ENCODE measurements at places on chromosomes 6 and 20.

DNA sequence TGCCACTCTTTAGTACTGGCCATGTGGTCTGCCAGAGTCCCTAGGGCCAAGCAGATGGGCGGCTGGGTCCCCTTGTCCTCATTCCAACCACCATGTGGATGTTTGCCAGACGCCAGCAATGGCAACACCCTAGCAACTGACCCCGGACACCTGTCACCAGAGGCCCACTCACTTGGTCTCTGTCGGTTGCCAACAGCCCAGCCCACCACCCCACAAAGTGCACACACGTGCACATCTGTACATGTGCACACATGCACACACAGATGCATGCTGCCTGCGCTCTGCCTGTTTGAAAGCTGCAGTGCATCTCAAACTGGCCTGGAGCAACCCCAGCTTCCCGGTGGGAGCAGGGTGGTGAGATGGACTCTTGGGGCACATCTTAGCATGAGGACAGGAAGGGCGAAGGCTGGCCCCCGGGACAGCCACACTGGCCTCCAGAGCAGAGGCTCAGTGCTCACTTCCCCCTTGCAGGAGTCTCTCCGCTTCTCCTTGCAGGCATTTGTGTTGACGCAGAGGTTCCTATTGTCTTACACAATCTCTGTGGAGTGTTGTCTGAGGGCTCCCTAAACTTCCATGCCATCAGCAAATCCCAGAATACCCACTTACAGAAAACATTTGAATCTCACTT lies 54.0 kb downstream of the PSMG4 start:
- no peak for DNase-seq

GRCh38 chr20:25553819-25554296 lies 31.5 kb downstream of the NINL start:
- no peak for DNase-seq

DNA sequence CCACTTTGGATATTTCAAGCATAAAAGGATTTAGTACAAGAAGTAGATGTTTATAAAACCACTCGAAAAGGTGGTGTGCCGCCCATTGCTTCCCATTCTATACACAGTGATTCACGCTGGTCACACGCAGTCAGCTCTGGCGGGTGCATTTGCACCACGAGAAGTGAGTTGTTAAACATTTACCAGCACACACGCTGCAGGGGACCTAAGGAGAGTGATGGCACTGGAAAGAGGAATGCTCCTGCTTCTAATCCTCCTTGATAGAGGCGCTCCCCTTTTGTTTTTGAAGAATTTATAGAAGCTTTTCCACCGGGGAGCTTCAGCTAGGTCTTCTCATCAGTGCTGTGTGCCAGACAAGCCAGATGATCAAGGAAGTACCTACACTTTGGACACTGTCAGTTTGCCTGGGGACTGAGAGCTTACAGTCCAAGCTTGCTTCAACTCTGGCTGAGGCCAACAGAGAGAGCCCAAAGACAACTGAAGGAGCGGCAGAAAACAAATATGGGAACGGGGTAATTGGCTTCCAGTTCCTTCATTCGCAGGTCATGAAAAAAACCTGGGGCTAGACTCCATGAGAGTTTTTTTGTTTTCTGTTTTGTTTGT lies 31.2 kb downstream of the MUC22 start:
- no peak for DNase-seq

DNA sequence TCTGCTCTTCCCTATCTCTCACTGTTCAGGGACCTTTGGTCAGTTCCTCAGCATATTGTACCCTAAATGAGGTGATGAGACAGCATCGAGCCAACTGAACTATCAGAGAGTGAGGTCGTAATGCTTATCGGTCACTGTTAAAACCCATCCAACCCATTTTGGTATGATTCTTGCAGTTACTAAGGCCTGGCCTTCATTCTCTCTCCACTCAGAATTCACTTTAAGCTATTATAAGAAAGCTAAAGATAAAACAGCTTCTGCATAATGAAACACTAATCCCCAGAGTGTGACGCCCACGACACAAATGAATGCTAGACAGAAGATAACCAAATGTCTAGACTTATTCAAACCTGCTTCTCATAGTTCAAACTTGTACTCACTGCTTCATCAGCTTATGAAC lies 175.8 kb downstream of the GMPR start:
- no peak for DNase-seq

DNA sequence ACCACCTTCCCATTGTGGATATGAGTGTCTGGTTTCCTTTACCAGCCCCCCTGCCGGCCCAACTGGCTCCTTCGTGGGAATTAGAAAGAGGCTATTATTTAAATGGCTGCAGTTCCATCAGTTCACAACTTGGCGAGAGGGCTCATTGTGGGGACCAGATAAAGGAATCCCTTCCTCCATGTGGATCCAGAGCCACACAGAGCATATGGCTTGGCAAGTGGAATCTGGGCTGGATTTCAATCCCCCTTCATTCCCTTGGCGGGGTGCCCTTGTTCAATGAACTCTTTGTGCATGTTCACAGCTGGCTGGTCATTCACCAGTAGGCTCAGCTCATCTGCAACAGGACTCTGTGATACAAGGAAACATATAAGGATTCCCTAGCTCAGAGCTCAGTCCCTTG lies 140.6 kb downstream of the OPN5 start:
- DNase-seq = no peak

DNA sequence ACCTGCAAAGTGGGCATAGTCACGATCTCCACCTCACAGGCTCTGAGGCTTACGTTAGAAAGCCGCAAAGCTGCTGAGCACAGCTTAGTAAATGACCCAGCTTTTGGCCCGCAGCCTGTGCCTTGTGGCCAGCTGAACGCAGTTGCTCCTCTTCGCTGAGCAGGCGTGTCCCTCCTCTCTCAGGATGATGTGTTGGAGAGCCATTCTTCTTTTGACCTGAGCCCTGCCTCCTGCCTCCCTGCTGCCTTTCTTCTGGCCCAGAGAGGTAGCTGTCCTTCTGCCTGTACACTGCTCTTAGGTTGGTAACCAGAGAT lies 47.6 kb upstream of the MYL9 start:
- no peak for DNase-seq
